ENCODE measurements at places on chromosomes 6 and 20.

DNA sequence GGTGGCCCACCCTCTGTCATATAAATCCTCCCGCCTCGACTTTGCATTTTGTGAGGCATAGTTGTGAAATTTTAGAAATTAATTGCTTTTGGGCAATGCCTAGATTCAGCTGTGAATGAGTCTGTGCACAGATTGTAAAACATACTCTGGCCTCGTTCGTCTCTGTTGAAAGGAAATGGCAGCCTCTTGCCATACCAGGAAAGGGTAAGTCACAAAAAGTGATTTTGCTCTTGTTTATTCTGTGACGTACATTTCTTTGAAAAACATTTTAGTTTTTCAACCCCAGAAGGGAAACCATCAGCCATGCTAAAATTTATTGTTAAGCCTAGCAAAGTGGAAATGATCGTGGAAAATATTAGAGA is 15.3 kb upstream of the EXOC2 start:
- DNase-seq = no peak

GRCh38 chr6:101663100-101663499 is 269.6 kb downstream of the GRIK2 start:
- no peak for DNase-seq

- no peak for DNase-seq
These were observed 211.1 kb upstream of the FOXA2 start for GRCh38 chr20:22795433-22795832.

- no peak for DNase-seq
These were observed 126.5 kb downstream of the CDK19 start for GRCh38 chr6:110688661-110689268.

DNA sequence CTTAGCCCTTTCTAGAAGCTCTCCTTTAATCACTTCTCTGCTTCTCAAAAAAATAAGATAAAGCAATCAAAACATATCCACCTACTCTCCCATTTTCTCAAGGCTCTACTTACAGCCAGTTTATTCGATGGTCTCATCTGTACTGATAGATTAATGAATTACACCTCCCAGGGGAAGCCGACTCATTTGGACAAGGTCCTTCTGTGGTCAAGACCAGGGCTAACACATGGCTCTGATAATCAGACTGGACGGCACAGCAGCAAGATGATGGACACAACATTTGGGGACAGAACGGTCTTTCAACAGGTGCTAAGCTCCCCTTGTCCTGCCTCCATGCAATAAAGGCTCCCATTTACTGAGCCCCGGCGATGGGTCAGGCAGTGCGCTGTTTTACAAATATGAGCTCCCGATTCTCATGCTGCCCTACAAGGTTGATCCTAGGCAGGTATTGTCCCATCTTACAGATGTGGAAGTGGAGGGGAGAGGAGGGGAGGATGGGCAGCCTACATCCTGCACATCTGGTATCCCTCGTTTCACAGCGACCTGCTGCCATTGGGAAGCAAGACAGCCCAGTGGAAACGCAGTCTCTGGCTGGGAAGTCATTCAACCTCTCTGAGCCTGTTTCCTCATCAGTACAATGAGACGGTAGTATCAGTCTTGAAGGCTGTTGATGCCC is 15.7 kb downstream of the CPNE5 start:
- DNase-seq = no peak

All from H7 (cell line).